ENCODE measurements at places on chromosomes 2 and 18.

DNA sequence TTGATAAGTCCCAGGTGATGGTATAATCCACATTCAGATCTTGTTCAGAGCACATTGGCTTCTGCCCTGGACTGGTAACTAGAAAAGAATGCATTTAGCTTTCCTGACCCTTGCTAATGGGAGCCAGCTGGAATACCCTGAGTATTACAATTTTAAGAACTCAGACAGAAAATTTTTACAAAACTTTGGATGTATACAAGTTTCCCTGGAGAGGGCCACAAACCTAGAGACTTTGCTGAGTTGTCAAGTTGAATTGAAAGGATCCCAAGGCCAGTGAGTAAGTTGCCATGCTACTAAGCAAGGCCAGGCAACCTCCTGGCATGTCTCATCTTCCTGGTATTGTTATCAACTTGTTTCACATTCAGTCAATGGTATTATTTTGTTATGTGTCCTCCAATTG is 20.0 kb upstream of the NABP1 start:
- no peak for DNase-seq

DNA sequence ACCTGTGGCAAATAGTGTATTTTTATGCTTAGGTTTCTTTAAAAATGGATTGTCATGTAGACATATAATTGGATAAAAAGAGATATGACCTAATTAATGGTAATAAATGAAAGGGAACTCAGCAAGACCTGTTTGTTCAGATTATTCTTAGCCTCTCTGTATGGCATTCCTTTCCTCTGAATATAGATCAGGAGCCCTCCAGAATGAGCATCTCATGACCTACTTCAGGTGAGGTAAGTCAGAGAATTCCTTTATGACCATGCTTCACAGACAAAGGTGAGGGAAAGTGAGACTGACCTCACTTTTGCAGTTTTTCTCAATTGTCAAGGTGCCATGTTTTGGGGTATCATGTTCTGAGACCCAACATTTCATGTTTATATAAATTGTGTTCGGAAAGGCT is 1744.3 kb upstream of the PIK3C3 start:
- no peak for DNase-seq

- DNase-seq, result no peak
These were observed 1.4 kb upstream of the GALNT14 start for GRCh38 chr2:31139671-31140070.

GRCh38 chr2:234135750-234136221 is 85.3 kb downstream of the SPP2 start:
- peak; percentile 67 for DNase-seq

DNA sequence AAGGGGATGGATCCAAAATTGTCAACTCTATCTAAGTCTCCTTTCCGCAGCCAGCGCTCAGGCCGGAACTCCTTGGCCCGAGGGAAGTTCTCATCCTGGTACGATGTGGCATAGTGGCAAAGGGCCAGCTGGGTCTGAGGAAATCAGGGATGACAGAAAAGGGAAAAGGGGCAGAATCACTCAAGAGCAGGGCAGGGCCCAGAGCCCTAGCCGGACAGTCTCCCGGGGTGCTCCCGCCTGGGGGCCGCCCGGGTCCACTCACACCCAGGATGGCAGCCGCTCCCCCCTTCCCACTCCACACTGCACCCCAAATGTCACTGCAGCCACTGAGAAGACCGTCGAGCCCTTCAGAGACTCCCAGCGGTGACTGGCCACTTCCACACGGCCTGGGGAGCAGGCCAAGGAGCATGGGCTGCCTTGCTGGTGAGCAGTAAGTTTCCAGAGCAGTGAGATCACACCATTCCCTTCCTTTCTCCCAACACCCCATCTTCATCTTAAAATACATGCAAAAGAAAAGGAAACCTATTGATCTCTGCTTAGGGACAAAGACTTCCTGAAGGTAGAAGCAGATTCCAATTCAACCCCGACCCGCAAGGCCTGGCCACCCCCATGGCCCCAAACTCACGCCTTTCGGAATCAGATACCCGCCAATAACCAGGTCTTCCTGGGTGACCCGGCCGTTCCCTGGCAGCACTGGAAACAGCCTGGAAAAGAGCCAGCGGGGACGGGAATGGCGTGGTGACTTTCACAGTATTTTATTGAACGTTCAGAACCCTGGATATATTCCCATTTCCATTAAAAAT is 26.7 kb downstream of the CYP27C1 start:
- DNase-seq, result no peak

DNA sequence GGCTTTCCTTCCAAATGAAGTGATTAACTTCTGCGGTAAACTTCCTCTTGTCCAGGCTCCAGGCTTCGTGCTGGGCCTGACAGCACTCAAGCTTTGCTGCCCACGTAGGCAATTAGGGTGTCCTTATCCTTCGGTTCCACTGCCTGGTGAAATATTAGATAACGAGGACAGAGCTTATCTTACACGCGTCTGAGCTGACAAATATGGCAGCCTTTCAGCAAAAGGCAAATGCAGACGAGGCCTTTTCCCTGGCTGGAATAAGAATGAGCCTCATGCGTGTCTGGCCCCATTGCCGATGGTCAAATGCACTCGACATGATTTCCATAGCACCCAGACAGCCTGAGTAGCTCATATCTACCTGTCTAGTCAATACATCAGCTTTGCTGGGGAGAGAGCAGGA is 141.5 kb downstream of the FAM210A start:
- DNase-seq, result no peak

DNA sequence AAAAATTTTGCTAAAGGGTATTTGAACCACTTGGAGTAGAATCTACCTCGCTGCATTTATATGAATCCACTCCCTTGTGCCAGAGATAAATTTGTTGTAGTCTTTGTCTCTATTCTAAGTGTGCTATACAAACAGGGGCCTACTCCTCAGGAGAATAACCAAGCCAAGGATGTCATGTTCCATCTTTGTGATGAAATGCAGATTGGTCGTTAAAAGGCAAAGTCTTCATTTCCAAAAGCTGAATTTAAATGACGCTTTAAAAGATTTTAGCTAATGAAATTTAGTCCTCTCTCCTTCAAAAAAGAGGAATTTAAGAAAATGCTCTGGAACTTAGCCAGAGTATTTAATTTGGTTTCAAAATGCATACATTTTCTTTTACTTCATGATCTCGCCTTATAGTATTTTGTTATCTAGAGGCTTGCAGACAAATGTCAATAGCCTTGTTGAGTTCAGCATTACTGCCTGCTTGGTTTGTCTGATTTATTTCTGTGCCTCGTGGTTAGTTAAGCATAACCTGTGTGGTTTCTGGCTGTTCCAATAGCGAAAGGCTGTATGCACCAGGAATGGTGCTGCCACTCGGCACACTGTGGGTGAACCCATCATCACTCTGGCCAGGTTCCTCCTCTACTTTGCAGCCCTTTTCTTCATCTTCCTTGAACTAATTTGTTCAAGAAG is 417.6 kb downstream of the ZNF521 start:
- no peak for DNase-seq

- no peak for DNase-seq
These were observed 109.1 kb downstream of the CYP26B1 start for GRCh38 chr2:72038524-72038923.

- peak; percentile 70 for DNase-seq
These were observed 103.5 kb upstream of the MAP3K20 start for GRCh38 chr2:172972005-172972619.

GRCh38 chr2:854460-854859 is 96.2 kb upstream of the SNTG2 start:
- DNase-seq, result peak; percentile 73

DNA sequence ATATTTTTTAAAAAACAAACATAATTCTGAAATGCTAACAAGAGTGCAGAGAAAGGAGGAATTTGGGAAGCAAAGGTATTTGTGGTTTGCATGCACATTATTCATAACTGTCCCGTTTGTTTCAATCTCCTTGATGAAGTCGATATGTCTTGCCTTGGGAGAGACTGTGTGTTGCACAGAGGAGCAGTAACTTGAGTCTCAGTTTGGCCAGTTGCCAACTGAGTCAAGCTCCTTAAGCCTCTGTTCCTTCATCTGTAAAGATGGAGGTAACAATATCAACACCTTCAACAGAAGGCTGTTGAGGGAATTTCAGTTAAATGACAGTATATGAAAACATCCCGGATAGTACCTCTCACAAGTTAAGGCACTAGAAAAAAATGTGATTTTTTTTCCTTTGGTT is 226.2 kb downstream of the ASXL3 start:
- no peak for DNase-seq

DNA sequence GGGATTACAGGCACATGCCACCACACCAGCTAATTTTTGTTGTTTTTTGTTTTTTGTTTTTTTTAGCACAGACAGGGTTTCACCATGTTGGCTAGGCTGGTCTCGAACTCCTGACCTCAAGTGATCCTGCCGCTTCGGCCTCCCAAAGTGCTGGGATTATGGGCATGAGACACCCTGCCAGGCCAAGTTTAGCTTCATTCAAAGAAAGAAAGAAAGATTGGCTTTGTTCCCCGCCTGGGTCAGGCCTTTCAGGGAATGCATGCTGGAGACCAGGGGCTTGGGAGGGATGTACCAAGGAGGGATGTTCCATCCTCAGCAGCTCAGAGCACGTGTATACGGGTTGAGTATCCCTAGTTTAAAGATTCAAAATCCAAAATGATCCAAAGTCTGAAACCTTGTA is 283.0 kb downstream of the ALPK2 start:
- DNase-seq, result no peak

DNA sequence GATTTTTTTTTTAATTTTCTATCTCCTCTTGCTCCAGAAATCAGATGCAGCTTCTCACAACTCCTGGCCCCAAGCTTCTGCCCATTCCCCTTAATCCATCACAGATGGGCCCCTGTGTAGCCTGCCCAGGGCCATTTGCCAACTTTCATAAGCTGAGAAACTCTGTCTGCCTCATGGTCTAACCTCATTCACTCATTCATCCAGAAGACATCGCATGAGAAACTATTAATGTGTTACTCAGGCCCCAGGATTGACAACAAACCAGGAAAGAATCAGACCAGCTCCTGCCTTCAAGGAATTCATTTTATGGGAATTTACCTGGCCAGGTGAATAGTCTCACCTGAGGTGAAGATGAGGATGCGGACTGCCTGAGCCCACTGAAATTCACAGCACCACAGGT is 35.0 kb downstream of the SLC14A2 start:
- DNase-seq, result no peak

DNA sequence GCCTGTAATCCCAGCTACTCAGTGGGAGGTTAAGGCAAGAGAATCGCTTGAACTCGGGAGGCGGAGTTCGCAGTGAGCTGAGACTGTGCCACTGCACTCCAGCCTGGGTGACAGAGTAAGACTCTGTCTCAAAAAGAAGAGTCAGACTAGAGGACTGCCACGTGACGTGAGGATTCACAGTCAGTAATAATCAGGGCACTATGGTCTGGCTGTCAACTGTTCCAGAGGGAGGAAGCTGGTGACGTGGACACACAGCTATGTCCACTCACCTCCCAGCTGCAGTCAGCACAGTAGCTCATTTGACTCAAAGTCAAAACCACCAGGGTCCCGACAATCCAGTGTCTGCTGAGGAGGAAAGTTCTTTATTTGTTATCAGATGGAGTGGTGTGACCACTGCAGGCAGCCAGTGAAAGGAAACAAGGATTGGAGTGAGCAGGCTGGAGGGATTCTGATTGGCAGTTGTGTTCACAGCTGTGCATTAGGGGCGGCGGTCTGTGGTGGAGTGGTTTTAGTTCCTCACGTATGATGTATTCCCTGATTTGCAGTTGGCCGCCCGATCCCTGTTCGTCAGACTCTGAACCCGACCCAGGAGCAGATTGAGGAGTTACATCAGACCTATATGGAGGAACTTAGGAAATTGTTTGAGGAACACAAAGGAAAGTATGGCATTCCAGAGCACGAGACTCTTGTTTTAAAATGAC is 37.9 kb downstream of the MOGAT1 start:
- DNase-seq, result peak; percentile 7

- DNase-seq, result peak; percentile 74
These were observed 91.0 kb downstream of the PLB1 start for GRCh38 chr2:28586867-28587266.

- no peak for DNase-seq
These were observed 110.3 kb downstream of the MEIS1 start for GRCh38 chr2:66545258-66545657.

- DNase-seq, result no peak
These were observed 17.5 kb downstream of the C18orf63 start for GRCh38 chr18:74333091-74333490.

- no peak for DNase-seq
These were observed 214.7 kb downstream of the SS18 start for GRCh38 chr18:25875551-25876240.

DNA sequence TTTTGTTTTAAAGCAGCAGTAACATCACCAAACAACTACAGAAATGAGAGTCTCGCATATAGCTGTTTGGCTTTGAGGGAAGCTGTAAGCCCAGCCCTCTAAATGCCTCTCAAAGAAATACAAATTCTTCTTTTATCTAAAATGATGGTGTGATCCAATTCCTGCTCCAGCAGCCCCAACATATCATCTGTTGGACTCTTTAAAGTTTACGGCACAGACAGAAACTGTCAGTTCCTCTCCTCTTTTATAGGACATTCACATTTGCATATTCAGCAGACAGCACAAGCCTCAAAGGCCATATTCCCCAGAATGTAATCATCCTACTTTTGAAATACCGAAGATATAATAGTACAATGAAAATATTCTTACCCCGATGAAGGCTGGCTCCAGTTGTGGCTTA is 216.9 kb upstream of the REV1 start:
- DNase-seq, result no peak

DNA sequence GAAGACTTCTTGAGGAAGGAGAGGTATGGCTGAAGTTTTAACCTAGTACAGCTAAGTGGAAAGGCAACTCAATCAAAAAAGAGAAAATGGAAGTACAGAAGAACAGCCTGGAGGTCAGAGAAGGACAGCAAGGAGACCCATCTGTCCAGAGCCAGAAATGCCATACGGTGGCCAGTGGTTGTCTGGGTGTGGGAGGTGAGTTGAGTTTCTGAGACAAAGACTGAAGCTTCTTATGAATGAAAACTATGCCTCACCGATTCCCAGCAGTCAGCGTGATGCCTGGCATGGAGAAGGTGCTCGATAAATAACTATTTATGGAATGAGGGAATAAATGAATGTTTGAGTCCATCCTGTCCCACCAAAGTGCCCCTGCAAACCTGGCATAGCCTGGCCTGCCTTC is 98.8 kb downstream of the MRO start:
- no peak for DNase-seq

GRCh38 chr2:28201671-28202180 is 190.9 kb upstream of the FOSL2 start:
- DNase-seq, result no peak

GRCh38 chr2:8111193-8111592 is 570.7 kb upstream of the ID2 start:
- DNase-seq, result no peak

DNA sequence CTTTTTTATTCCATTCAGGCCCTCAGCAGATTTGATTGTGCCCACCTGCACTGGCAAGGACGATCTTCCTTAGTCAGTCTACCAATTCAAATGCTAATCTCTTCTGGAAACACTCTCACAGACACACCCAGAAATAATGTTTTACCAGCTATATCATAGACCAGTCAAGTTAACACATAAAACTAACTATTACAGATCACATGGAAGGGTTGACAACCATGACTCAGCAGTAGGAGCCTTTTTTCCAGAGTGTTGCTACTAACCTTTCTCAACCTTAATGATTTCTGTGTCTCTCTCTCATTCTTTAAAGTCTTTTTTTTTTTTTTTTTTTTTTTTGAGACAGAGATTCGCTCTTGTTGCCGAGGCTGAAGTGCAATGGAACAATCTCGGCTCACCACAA is 143.5 kb upstream of the MSH6 start:
- no peak for DNase-seq
